Activated T-helper 1 cell treated with anti-CD3 and anti-CD28 coated beads, Interleukin-12 subunit alpha, Interleukin-12 subunit beta, Interleukin-2, Interleukin-4 antibody, amounts not matched to agents 30 ng/mL and 10 ng/mL and 1 ng/mL, durations not matched to agents 14 hours and 24 hours and 36 hours (primary cell): ENCODE measurements at places on chromosomes 12 and 14. TPM values are rescaled to one million over a fixed set of nuclear protein-coding genes. Genes with fewer than 3 reads are reported as not detected.
A peak's percentile ranks its signal among the peaks of the same experiment; 100 is the strongest.

Gene ABCD2
- 7.8 and 8.0 TPM in 2 replicates for total RNA-seq

Gene ENDOU
- total RNA-seq, result not detected in 2 replicates

Gene TMEM121
- total RNA-seq, result 9.9 and 11.7 TPM in 2 replicates

Gene ACYP1
- total RNA-seq, result 37.9 and 43.0 TPM in 2 replicates

Gene KTN1
- 123 and 135 TPM in 2 replicates for total RNA-seq

Gene FAM181A
- not detected in 2 replicates for total RNA-seq

Gene NR4A1
- 52.7 and 60.3 TPM in 2 replicates for total RNA-seq

Gene OVCH1
- not detected in 2 replicates for total RNA-seq

Gene WNT1
- total RNA-seq, result 0.21 and 0.24 TPM in 2 replicates

Gene HSPB8
- total RNA-seq, result not detected in 2 replicates

- H3K4me3 ChIP-seq, result peak overlapping the region; percentile 96
- peaks cover 34% of the 10 kb centered on the region for H3K36me3 ChIP-seq
- peaks cover 33% of the 10 kb centered on the region for H3K4me1 ChIP-seq
- peaks cover 11% of the 10 kb centered on the region for H3K27me3 ChIP-seq
Measured at GRCh38 chr12:117188961-117189724, 1.1 kb downstream of the FBXO21 start.

DNA sequence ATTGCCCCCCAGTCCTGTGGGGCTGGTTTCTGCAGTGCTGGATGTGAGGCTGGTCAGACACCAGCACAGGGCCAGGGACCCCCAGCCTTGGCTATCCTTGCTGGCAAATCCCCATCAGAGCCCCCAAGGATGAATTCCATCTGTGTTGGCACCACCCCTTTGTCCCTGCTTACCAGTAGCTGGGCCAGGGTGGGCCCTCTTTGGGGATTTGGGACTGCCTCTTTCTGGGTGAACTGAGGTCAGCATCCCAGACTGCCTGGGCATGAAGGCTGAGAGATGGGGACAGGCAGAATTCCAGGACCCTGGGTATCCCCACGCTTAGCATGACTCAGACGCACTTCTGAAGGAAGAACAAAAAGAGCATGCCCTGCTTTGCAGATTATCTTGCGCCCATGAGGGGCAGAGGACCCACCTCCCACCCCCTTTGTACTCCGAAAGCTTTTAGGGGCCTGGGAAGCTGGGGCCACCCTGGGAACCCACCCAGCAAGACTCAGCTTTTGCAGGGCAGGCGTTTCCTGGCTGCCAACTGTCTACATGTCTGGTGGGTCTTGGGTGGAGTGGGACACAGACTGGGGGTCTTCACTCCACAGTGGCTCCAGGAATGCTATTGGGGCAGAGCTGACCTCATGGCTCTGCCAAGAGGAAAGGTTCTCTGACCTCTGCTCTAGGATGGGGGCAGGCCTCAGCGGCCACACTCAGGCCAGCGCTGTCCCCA lies 26.8 kb downstream of the RFLNA start:
- peaks cover 20% of the 10 kb centered on the region for H3K36me3 ChIP-seq
- DNase-seq, result no peak
- no peak overlapping the region for H3K4me3 ChIP-seq

GRCh38 chr14:64706119-64706592 lies 1.9 kb downstream of the PLEKHG3 start:
- H3K4me3 ChIP-seq, result peak overlapping the region; percentile 85
- H3K4me1 ChIP-seq, result peaks cover 79% of the 10 kb centered on the region
- H3K27ac ChIP-seq, result no peak overlapping the region
- H3K36me3 ChIP-seq, result no peaks in the 10 kb centered on the region
- no peak for DNase-seq

DNA sequence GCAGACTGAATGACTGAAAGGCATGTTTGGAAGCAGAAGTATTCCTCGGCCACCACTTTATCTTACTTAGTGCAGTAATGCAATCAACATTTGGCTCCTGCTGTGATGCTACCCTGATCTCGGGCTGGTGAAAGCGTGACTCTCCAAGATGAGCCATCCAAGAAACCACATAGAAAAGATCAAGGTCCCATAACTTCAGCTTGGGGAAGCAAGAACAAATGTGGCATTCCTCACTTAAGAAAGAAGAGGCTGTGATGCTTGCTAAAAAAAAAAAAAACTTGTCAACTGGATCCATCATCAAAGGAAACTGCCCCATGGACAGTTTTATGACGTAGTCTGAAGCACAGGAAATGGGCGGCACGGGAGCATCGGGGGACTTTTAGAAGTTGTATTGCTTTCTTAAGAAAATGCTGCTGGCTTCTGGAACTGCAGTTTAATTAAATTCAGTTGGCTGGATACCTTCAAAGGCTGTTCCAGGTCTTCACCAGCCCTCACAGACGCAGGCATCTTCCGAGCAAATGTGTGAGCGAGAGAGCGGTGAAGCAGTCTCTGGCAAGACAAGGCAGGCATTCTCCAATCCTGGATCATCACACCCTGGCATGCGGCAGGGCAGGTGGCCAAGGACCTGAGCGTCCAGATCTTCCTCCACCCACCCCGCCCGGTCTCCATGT lies 38.2 kb upstream of the MAP1LC3B2 start:
- peaks cover 19% of the 10 kb centered on the region for H3K4me1 ChIP-seq
- H3K27me3 ChIP-seq, result peaks cover 33% of the 10 kb centered on the region
- H3K36me3 ChIP-seq, result no peaks in the 10 kb centered on the region
- H3K27ac ChIP-seq, result no peak overlapping the region

DNA sequence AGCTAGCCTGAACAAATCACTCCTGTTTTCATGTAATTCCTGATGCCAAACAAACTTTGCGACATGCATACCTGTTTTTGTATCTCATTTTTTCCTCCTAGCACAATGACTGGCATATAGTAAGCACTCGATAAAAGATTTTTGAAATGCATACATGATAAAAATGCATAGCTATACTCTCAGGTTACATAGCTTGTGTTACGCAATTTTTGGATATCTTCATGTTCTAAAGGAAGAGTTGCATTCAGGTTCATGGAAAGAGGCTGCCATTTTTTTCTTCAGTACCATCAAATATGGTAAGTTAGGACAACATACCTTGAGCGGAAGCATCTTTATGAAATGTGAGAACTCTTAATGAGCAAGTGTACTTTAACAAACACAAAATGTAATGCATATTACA lies 284.8 kb upstream of the DIO2 start:
- DNase-seq, result no peak
- H3K36me3 ChIP-seq, result no peaks in the 10 kb centered on the region
- peaks cover 8% of the 10 kb centered on the region for H3K4me1 ChIP-seq
- no peak overlapping the region for H3K27ac ChIP-seq

DNA sequence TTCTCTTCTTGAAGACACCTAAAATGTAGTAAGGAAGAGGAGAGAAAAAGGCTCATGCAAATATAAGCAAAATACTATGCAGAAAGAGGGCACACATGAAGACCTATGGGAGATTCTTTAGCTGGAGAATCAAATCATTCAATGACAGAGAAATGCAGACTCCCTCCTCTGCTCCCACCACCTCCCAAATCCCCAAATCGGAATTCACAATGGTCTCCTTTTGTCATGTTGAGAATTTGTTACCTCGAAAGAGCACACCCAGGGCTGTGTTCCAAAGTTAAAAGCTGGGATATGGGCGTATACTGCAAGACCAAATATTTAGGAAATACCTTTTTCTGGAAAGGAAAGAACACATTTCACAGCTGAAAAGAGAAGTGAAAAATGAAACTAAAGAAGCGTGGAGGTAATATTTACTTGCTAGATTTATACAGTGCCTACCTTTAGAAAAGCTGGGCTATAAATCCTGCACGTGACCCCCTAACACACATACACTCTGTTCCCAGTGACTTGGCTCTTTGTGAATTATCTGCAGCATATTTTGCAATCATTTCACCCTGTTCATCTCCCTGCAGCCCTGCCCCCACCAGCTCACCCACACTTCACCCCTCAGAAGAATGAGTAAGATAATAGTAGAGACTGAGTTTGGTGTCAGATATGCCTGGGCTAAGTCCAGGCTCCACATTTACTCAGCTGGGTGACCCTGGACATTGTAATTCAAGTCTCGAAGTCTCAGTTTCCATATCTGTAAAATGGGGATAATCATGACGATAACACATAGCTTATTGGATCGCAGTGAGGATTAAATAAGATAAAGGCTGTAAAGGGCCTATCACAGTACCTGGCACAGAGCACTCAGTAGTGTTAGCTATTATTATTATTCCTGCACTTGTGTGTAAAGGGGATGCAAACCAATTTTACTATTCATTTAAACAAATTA lies 2.9 kb upstream of the CACNA1C start:
- peaks cover 8% of the 10 kb centered on the region for H3K4me1 ChIP-seq
- H3K36me3 ChIP-seq, result peaks cover 1% of the 10 kb centered on the region
- peaks cover 60% of the 10 kb centered on the region for H3K27me3 ChIP-seq
- DNase-seq, result no peak
- no peak overlapping the region for H3K4me3 ChIP-seq

DNA sequence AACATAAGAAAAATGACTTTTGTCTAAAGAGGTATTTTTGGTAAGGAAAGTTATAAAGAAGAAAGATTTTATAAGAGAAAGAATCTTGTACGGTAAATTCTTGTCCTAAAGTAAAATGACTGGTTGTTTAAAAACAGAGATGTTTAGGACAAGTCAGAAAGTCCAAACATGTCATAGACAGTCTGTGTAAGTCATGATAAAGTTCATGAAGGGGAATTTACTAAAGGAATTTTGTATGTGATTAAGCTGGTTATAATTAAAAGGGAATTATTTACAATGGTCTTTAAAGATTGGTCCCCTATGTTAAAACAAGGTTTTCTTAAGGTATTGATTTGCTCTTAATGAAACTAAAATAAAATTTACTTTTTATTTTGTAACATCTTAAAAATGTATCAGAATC lies 269.4 kb upstream of the CCDC196 start:
- DNase-seq, result no peak
- H3K27ac ChIP-seq, result no peak overlapping the region
- no peaks in the 10 kb centered on the region for H3K4me1 ChIP-seq
- peaks cover 6% of the 10 kb centered on the region for H3K27me3 ChIP-seq
- H3K36me3 ChIP-seq, result no peaks in the 10 kb centered on the region

GRCh38 chr12:53383258-53383657 lies 3.3 kb downstream of the SP1 start:
- no peak for DNase-seq
- peak overlapping the region; percentile 88 for H3K4me3 ChIP-seq
- no peaks in the 10 kb centered on the region for H3K27me3 ChIP-seq
- H3K4me1 ChIP-seq, result peaks cover 48% of the 10 kb centered on the region
- peak overlapping the region; percentile 31 for H3K27ac ChIP-seq
- peaks cover 31% of the 10 kb centered on the region for H3K36me3 ChIP-seq

GRCh38 chr12:55727643-55728185 lies 1.1 kb downstream of the CD63 start:
- DNase-seq, result no peak
- H3K27ac ChIP-seq, result peak overlapping the region; percentile 69
- H3K36me3 ChIP-seq, result peaks cover 22% of the 10 kb centered on the region
- peaks cover 48% of the 10 kb centered on the region for H3K4me1 ChIP-seq
- H3K27me3 ChIP-seq, result peaks cover 1% of the 10 kb centered on the region

DNA sequence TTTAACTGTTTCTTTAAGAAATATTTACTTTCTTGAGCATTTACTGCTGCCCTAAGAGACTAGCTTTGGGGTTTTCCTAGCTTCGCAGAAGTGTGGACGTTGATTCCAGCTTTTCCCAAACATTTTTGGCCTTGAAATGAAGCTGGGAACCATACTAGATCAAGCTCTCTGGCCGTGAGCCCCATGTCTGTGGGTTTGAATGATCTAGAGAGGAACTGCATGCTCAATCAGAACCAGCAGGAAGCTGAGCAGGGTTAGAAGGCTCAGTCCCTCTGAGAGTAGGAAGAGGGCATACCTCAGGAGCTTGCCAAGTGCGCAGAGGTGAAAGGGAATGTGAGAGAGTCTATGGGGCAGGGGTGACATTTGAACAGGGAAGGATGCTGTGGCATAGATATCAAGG lies 292.1 kb downstream of the CACNA1C start:
- DNase-seq, result no peak
- no peaks in the 10 kb centered on the region for H3K4me1 ChIP-seq

DNA sequence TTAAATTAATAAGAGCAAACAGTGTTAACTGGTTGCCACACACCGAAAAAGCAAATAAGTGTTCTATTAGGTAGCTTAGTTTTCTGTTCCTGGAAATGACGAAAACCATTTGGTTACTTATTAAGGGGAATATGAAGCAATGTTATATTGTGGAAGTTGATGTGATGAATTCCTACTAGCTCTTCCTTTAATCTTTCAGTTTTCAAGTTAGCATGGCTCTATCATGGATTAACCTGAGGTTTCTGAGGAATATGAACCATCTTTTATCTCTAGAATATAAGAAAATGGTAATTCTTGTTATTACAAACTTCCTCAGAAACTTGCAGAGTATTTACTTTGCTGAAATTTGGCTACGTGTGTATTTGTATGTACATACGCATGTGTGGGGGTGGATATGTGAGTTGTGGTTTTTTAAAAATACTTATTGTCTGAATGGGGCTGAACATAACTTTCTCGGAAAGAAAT lies 245.7 kb downstream of the KCNC2 start:
- no peak for DNase-seq
- H3K27me3 ChIP-seq, result no peaks in the 10 kb centered on the region
- no peaks in the 10 kb centered on the region for H3K4me1 ChIP-seq
- no peak overlapping the region for H3K27ac ChIP-seq
- H3K4me3 ChIP-seq, result no peak overlapping the region

DNA sequence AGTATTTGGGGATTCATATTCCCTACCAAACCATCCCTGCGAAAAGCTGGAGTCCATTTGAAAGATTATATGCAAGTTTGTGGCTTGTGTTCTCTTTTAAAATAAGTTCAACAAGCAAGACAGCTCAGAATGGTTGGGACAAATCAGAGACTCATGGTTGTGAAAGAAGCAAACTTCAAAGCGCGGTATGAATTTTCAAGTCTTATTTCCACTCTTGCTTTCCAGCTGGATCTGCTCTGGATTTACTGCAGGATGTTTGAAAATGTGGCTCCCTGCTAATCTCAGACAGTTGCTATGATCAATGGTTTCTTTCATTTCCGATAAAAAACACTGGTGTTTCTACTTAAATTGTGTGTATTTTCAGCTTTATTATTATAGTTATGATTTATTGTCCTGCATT lies 477.5 kb downstream of the RAD51B start:
- H3K27ac ChIP-seq, result no peak overlapping the region

DNA sequence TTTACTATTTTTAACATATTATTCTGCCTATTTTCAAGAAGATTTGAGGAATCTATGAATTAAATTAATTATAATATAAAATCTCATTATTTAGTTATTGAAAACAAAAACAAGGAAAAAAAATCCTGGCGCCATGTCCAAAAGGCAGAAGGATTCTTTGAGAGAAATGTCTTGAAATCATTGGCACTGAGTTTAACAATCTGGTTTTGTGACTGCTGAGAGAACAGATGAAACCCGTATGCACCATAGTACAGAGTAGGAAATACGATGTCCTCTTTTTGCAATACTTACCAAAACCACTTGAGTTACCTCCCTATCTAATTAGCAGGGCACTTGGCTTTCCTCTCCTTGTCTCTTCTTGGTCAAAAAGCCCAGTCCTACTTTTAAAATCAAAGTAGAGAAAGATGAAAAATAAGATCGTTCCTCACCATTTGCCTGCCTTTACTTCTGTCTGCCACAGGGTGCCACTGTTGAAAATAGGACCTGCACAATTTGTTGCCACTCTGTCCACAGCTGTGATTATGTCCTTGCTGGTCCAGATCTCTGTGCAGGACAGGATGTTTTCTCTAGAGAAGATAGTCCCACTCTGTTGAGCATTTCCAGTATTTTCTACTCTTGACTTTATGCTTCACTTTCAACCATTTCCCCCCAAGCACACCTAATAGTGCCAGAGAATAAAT lies 179.7 kb downstream of the PDZRN4 start:
- no peak overlapping the region for H3K4me3 ChIP-seq
- no peak for DNase-seq
- no peaks in the 10 kb centered on the region for H3K36me3 ChIP-seq
- no peaks in the 10 kb centered on the region for H3K27me3 ChIP-seq

- H3K27ac ChIP-seq, result no peak overlapping the region
- H3K4me1 ChIP-seq, result no peaks in the 10 kb centered on the region
- peaks cover 5% of the 10 kb centered on the region for H3K27me3 ChIP-seq
- no peak for DNase-seq
- H3K4me3 ChIP-seq, result no peak overlapping the region
Measured at GRCh38 chr12:106096376-106096775, 42.4 kb downstream of the NUAK1 start.
